ENCODE measurements at places on chromosomes 6 and 20. TPM values are rescaled to one million over a fixed set of nuclear protein-coding genes. Genes with fewer than 3 reads are reported as not detected.

Gene ZNF322
- polyA plus RNA-seq = 24.3 TPM

Gene DTNBP1
- polyA plus RNA-seq = 49.6 TPM

Gene GPR63
- polyA plus RNA-seq = 129 TPM

Gene CPXM1
- polyA plus RNA-seq = not detected

Gene TRERF1
- polyA plus RNA-seq = 1.4 TPM

Gene QRSL1
- 8.8 TPM for polyA plus RNA-seq

Gene DAAM2
- not detected for polyA plus RNA-seq

Gene HTR1E
- polyA plus RNA-seq = 0.58 TPM

Gene CFAP61
- polyA plus RNA-seq = 12.1 TPM
